ENCODE measurements at places on chromosomes 5 and 9.

DNA sequence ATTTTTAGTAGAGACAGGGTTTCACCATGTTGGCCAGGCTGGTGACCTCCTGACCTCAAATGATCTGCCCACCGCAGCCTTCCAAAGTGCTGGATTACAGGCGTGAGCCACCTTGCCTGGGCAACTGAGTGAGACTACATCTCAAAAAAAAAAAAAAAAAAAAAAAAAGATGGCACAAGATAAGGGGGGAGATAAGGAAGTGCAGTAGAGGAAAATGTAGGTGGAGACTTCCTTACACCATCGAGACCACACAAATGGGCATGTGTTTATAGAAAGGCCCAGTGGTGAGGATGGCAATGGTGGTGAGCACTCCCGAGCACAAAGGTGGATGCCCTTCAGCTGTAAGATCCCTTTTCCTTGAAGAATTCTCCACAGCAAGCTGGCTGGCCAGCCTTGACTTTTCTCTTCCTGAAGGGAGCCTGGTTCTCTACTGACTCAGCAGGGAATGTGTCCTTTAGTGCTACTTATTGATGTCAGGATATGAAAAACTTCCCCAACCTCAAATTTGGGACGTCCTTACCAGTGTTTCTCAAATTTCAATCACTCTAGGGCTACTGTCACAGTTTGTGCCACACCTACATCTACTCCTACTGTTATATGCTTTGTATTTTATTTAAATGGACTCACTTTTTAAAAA is 28.2 kb downstream of the ERGIC1 start:
- DNase-seq, result peak; percentile 55

- peak; percentile 26 for DNase-seq
These were observed 66.8 kb downstream of the ARL15 start for GRCh38 chr5:54243483-54244080.

DNA sequence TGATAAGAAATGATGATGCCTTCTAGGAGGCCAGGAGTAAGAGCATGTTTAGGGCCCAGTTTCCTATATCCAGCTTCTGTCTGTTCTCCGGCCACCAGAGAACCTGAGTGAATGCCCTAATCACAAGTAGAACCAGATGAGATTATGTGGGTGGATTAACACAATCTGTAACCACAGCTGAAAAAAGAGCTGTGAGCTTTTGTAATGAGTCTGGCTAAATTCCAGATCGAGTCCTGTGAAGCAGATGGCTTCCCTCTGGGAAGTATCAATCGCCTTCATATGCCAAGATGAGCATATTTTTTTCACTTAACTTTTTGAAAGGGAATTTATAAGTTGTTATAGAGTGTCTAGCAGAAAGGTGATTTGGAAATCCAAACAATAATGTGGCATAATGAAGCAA is 99.8 kb downstream of the NNT start:
- DNase-seq, result peak; percentile 39

- DNase-seq, result no peak
These were observed 245.0 kb downstream of the PSAT1 start for GRCh38 chr9:78541868-78542443.

- DNase-seq, result no peak
These were observed 36.5 kb downstream of the SYK start for GRCh38 chr9:90838098-90838497.

DNA sequence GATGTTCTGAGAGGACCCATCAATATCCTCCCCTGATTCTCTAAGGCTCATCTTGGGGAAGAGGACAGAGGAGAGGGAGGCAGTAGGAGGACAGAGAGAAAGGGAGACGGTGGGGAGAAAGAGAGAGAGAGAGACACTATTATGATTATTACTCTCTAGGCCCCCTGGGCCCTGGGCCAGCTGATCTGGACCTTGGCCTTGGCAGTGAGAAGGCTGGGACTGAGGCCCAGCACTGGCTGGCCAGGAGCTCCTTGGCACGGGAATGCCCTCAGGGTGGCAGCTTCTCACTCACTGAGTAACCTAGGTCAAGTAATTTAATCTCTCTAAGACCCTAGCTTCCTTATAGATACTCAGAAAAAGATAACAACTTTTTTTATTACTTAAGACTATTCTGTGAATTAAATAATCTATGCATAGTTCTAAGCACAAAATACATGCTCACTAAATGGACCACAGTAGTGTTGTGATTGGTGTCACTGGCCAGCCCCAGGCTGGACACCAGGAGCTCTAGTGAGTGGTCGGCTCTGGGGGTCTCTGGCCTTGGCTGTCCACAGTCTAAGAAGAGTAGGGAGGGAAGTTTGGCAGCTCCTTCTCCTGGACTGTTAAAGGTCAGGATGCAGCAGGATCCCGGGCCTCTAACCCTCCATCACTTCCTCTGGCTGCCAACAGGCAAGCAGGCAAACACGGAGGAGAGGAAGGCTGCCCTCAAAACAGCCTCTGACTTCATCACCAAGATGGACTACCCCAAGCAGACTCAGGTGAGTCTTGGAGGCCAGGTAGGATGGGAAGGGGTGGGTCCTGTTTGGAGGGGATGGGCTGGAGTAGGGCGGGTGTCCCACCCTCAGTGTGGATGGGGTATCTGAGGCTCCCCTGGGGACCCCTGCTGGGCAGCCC is 50.0 kb downstream of the GSN start:
- DNase-seq, result peak; percentile 50

DNA sequence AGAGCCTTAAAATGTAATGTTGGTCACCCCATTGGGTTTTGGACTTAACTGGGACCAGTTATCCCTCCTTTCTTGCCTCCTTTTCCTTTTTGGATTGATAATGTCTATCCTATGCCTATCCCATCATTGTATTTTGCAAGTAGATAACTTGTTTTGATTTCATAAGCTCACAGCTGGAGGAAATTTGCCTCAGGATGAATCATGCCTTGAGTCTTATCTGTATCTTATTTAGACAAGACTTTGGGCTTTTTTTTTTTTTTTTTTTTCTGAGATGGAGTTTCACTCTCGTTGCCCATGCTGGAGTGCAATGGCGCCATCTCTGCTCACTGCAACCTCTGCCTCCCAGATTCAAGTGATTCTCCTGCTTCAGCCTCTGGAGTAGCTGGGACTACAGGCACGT is 443.3 kb downstream of the DNAH5 start:
- no peak for DNase-seq

GRCh38 chr5:147733075-147733474 is 49.5 kb downstream of the JAKMIP2 start:
- no peak for DNase-seq

DNA sequence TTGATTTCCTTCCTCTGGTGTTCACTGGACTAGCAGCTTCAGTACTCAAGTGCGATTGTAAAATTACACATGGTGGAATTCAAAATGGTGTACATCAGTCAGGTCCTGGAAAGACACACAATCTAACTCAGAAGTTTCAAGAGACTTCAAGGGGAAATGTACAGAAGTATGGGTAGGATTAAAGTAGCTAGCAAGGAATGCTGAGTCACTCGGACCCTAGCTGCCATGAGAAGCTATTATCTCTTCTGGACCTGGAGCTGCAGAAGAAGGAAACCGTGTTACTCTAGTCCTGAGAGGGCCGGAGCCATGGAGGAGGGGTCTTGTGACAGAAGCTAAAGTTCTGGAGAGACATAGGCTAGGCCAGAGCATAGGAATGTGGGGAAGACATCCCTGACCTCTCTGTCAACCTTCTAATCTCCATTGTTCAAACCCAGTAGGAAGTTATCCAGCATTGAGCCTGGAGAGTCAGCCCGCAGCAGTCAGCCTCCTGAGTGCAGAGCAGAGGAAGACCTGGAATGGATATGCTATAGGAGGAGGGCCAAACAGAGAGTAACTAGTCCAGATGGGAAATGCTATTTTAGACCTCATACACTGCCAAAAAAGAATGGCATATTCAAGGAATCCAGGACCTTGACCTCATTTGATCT is 84.3 kb downstream of the GHR start:
- no peak for DNase-seq

DNA sequence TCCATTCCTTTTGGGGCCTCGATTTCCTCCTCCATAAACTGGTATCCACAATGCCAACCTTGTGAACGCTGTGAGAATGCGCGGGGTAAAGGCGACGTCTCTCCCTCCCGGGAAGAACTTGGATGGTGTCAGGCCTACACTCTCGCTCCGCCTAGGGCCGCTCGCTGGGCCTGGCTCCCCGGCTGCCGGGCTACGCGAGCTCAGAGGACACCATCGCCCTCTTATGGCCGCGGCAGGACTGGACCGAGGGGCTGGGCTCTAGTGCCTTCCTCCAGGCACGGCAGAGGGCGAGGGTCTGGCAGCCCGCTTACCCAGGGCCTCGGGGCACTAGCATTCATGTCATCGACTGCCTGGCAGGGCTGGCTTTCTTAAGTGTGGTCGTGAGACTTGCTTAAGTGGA is 1.3 kb upstream of the EXOSC2 start:
- peak; percentile 25 for DNase-seq

GRCh38 chr5:123444016-123444415 is 20.8 kb upstream of the CEP120 start:
- DNase-seq, result peak; percentile 13

- DNase-seq, result no peak
These were observed 32.9 kb downstream of the FGD3 start for GRCh38 chr9:92980085-92980745.

GRCh38 chr5:112142769-112143270 is 276.3 kb downstream of the EPB41L4A start:
- DNase-seq, result peak; percentile 78

DNA sequence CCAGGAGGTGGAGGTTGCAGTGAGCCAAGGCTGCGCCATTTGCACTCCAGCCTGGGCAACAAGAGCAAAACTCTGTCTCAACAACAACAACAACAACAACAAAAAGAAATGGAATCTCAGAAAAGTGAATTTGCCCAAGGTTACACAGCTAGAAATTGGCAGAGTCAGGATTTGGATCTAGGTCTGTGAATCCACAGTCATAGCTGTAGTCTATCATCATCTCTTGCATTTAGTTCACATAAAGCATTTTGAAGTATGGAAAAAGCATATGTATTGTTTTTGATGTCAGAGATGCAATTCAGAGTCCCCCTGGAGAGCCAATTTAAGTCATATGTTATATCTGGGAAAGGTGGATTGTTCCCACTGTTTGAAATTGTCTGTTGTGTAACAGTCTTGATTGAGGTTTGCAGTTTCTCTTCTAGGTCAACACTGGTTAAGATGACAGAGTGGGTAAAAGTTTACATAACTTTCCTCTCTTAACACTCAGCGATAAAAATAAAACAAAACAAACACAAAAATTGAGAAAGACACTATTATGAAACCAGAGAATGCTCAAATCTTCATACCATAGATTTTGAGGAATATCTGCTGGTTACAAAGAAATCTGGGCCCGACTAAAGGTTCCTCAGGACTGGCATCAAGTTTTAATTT is 21.5 kb upstream of the GPR21 start:
- DNase-seq, result no peak

DNA sequence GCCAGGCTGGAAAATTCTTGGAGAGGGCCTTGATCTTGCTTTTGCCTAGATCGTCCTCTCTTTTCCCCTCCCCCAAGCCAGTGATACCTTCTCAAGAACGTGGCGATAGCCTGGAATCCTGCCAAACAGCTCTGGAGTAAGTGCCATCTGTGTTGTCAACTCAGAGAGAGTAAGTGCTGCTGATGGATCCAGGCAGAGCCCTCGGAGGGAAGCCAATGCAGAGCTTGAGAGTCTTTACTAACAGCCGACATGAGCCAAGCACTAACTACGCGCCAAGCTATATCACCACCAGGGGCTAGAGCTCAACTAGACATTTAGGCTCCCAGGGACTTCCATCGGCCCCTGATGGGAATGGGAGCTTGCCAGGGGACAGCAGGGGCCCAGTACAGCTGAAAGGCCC is 17.6 kb downstream of the RAPGEF1 start:
- DNase-seq, result no peak

GRCh38 chr9:105332471-105332870 is 88.0 kb downstream of the SLC44A1 start:
- DNase-seq, result peak; percentile 84

DNA sequence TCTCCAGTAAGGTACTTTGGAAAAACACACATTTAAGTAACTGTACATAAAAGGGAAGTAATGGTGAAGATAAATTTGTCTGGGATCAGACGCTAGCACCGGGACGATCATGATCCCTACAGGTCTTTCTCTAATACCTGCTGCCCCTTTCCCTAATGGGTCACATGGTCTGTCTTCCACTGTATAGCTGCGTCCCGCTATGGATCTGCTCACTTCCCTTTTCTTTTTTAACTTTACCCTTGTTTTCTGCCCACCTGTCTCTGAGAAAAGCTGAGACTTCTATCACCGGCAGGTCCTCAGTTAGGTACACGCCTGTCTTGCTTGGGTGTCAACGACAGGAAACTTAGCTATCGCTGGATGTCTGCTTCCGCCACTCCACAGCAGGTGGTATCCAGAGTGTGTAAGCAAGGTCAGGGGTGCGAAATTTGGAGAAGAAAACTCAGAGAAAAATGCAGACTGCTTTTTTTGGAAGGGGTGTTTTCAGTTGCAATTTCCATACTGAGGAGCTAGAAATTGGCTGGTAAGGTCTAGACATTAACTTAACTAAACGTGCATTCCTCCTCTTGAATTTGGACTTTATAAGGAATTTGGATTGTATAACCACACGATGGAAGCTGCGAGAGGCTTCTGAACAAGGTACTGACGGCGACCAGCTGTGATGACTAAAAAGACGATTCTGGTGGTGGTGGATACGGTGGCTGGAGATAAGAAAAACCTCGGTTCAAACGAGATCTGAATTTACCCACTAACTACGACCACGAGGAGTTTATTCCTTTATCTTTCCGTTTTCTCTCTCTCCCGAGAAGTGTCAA is 1.1 kb upstream of the ICE1 start:
- no peak for DNase-seq

- no peak for DNase-seq
These were observed 99.3 kb upstream of the SPOCK1 start for GRCh38 chr5:137598399-137598798.

All from foreskin fibroblast (primary cell).